NCI-H1092 (cell line): ENCODE measurements at places on chromosomes 11 and 22.

DNA sequence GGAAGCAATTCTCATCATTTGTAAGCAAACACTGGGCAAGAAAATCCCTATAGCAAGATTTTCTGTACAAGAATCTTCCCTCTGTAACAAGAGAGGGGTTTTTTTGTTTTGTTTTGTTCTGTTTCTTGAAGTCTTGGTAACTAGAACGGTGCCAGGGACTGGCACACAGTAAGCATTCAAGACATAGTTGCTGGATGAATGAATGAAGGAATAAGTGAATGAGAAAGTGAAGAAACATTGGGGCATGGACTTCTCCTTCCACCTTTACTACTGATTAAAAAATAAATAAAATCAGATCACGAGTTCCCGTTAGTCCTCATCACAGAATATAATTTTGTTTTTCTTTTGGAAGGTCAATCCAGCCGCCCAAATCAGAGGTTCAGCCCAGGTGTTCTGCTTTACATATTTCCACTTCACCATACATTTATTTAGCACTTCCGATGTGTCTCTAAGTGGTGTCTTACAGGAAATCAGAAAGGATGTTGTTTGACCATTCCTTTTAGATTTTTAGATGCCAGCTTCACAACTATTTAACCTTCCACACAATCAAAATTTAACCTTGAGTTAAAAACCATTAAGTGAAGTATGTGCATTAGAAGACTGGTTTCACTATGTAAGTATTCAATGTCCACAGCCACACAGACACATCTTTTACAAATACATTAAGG is 281.2 kb downstream of the CADM1 start:
- no peak for DNase-seq

DNA sequence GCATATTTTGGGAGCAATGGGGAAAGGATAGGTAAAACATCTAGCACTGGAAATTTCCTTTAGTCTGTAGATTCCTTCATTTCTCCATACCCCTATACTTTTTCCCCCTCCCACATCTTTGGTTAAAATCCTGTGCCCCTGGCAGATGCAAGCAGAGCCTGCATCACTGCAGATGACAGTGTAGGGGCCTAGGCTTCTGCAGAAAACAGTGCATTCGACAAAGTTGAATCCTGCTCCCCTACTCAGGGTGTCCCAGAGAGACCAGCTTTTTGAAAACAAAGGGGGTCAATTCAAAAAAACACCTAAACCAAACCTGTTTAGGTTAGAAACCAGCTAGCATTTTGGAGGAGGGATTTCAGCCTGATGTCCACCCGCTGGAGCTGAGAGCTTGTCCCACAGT is 43.8 kb upstream of the BLID start:
- DNase-seq = no peak

- DNase-seq = no peak
Observed at GRCh38 chr11:65932558-65932919, 12.7 kb upstream of the TSGA10IP start.

- DNase-seq = no peak
Observed at GRCh38 chr22:38418589-38418988, 36.4 kb downstream of the KCNJ4 start.

DNA sequence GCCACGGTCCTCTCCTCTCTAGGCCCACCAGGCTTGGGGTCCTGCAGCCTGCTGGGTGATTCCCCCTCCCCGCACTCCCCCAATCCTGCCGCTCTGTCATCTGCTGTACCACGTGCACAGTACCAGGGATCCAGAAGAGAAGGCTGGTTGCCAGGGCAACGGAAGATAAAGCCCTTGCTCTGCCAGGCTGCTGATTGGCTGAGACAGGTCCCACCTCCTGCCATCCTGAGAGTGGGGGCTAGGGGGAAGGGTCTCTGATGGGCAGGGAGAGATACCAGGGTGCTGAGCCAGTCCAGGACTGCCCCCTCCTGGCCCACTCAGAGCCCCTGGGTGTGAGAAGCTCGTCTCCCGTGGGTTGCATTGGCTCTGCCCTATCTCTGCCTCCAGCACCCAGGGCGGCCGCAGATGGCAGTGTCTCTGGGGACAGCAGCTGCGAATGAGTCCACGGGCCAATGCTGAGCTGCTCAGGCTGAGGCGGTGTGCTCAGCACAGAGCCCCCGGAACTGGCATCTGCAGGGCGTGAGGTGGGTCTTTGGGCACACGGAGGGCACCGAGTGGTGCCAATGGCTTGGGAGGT is at the start of gene SMIM45:
TSS of gene SMIM45 (plus strand) at position 253 of the 577 bp plus-strand sequence.
- peak; percentile 90 for DNase-seq

GRCh38 chr11:40188848-40189247 is 1270.6 kb downstream of the LRRC4C start:
- peak; percentile 91 for DNase-seq

- no peak for DNase-seq
Observed at GRCh38 chr11:108758458-108758857, 93.6 kb downstream of the DDX10 start.

- no peak for DNase-seq
Observed at GRCh38 chr11:63791495-63792167, 21.6 kb upstream of the SPINDOC start.

DNA sequence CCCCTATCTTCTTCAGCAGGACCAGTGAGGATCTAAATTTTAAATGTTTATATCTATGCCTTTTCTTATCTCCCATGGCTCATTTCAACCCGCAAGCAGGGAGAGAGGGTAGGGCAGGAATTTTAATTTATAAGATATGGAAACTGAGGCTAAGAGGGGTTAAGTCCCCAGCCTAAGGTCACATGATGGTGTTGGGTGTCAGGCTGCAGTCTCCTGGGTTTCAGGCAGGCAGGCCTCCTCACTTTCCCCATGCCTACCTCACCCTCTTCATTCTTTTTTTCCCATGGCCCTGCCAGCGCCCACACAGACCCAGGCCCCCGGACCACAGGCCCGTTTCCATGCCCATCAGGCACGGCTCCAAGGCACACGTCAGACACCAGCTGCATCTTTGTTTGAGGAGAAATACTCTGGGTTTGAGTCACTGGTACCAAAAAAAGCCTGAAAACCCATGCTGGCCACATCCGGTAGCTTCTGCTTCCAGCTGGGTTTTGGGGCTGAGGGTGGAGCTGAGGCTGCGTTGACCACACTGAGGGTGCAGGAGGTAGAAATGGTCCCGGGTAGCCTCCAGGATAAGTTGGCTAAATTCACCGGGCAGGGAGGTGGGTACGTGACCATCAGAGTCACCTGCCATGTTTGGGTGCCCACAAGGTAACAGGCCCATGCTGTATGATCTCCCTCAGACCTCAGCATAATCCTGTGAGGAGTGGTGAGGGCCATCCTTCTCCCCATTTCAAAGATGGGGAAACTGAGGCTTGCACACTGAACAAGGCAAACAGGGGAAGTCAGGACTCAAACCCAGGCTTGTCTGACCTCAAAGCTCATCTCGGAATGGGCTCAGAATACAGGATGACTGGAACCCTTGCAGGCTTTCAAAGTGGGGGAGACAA is 7.5 kb downstream of the CRYBB1 start:
- DNase-seq = no peak

DNA sequence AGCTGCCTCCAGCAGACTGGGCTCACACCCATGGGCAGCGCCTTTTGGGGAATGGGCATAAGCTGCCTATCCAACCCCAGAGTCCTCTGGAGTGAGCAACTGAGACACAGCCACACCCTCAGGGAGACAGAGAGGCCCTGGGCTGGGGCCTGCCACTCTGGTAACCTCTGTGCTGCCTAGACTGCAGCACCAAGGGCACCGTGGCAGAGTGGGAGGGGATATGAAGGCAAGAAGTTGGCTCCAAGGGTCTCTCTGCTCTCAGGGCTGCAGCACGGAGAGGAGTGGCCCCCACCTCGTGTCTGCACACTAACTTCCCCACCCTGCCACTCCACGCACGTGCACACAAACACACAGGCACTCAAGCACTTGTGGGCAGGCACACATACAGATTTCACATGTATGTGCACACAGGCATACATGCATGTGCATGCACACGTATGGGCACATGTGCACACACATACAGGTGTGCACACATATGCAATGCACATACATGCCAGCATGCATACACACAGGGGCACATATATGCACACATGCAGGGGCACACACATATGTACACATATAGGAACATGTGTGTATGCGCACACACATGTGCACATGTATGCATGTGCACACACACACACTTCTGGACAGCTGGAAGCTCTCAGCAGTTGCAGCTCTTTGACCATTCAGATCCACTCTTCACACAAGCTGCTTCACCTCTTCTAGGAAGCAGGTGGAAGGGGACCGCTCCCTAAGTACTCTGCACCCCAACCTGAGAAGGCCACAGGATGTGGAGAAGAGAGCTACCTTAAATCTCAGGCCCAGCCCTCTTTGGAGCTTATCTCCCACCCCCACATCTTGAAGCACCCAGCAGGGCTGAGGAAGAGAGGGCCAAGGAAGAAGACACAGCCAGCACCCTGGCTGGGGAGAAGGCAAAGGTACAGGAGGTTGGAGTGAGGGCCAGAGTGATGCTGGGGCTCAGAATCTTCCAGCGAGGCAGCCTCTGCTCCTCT is 4.3 kb downstream of the IGSF9B start:
- no peak for DNase-seq

- no peak for DNase-seq
Observed at GRCh38 chr11:14500181-14500651, 605 bp upstream of the COPB1 start.

DNA sequence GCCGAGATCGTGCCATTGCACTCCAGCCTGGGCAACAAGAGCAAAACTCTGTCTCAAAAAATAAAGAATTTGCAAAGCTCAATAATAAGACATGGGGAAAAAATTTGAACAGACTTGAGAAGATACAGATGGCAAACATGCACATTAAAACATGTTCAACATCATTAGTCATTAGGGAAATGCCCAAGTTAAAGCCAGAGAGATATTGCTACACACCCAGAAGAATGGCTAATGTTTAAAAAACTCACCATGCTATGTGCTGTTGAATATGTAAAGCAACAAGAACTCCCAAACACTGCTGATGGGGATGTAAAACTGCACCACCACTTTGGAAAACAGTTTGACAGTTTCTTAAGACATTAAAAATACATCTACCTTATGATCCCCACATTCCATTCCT is 12.6 kb downstream of the LRRC75B start:
- DNase-seq = no peak

- DNase-seq = no peak
Observed at GRCh38 chr22:49014227-49015201, 813.2 kb downstream of the BRD1 start.

DNA sequence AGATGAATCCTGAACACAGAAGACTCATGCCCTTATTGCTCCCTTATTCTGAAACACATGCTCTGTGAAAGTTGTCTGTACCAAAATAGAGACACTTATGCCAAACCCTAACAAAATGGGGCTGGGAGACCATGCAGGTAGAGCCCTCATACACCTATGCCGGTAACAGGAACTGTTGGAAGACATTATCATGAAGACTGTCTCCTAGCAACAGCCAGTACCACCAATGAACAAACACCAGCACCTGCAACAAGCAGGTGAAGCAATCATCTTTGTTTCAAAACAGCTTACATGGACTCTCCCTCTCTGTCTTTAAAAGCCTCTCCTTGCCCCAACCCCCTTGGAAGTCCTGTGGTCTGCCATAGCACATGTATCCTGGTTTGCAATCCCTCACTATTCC is 17.2 kb downstream of the SLC5A4 start:
- DNase-seq = no peak

DNA sequence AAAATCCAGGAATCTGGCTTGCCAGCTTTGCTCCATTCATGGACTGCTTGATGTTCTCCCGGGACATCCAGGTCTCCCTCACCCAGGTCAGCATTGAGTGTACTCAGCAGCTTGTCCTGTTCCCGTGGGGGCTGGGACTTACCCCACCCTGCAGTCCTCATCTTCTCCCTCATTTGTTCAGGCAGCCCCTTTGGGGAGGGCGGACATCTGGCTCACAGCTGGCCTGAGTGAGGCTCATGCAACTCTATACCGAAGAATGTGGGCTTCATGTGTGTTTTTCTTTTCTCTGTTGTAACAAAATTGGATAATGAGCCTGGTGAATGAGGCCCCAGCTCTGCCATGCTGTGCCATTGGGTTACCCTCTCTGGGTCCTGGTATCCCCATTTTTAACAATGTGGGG is 227.7 kb upstream of the TENM4 start:
- no peak for DNase-seq

DNA sequence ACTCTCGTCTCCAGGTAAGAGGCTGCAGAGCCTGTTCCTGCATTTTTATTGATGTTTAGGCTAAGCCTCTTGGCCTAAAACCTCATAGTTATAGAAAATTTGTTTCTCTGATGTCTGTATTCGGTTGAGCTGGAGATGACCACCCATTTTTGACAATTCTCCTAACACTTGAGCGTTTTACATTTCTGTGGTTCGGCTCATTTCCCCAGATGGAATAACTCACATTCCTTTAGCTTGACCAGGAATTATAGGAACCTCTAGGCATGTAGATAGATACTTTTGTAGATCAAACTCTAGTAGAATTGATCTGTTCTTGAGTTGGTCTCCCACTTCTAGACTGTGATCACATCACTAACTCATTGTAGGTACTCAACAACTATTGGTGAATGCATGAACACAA is 172.6 kb upstream of the CADM1 start:
- no peak for DNase-seq

GRCh38 chr22:42957544-42957943 is 57.4 kb downstream of the PACSIN2 start:
- DNase-seq = no peak

- no peak for DNase-seq
Observed at GRCh38 chr11:114525682-114526081, 34.0 kb downstream of the NXPE1 start.

DNA sequence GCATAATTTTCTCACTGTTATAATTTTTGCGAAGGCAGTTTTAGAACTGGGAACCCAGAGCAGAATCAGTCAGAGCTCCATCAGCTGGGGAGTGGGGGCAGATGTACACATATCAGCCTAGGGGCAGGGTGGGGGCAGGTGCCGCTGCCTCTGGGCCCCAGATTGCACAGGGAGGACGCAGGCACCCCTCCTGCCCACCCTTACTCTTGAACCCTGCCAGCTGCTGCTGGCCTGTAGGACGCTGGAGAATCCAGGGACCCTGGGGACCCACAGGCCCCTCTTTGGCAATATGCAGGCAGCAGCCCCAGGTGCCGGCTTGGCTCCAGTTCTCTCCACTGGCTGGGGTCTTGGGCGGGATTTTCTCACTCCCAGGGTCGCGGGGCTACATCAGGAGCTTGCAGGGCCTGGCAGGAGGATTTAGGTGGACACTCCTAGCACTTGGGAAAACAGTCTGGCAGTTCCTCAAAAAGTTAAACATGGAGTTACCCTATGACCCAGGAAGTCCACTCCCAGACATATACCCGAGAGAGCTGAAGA is 8.8 kb upstream of the CAPN5 start:
- no peak for DNase-seq

DNA sequence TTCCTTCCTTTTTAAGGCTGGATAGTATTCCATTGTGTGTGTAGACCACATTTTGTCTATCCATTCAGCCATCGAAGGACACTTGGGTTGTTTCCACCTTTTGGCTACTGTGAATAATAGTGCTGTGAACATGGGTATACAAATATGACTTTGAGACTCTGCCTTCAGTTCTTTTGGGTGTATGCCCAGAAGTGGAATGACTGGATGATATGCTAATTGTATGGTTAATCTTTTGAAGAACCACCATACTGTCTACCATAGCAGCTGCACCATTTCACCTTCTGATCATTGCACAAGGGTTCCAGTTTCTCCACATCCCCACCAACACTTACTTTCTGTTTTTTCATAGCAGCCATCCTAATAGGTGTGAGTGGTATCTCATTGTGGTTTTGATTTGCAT is 30.3 kb downstream of the SGSM1 start:
- no peak for DNase-seq
